ENCODE measurements at places on chromosomes 4 and X. TPM values are rescaled to one million over a fixed set of nuclear protein-coding genes. Genes with fewer than 3 reads are reported as not detected.
A peak's percentile ranks its signal among the peaks of the same experiment; 100 is the strongest.

- DNase-seq, result peak; percentile 72
- peaks cover 22% of the 10 kb centered on the region for H3K4me1 ChIP-seq
- H3K27me3 ChIP-seq, result no peaks in the 10 kb centered on the region
- H3K27ac ChIP-seq, result peak overlapping the region; percentile 40
Measured at GRCh38 chr4:114021451-114021850, 42.0 kb upstream of the ARSJ start.

DNA sequence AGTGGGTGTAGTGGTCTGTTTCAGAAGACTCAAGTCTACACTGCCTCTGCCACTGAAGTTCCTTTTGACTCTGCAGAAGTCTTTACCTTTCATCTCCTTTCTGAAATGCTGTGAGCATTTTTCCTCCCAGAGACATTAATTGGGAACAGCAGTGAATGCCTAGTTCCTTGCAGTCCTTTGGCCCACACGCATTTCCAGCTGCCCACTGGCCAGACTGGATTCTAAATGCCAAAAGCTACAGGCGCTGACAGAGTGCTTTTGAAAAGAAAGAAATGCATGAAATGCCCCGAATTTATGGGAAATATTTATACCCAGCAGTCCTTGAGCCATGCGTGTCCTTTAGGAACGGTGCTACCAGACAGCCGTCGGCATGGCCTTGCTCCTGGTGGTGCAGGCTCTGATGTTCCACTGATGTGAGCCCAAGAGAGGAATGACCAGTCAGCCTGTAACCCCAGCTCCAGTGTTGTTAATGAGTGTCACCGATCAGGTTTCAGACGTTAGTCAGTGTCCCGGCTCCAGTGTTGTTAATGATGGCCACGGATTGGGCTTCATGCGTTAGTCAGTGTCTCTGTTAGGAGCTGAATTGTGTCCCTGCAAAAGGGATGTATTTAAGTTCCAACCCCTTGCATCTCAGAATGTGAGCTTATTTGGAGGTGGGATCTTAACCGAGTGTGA lies 132.6 kb downstream of the TBL1X start:
- no peak for DNase-seq
- no peak overlapping the region for H3K4me3 ChIP-seq
- H3K27ac ChIP-seq, result no peak overlapping the region

- H3K27ac ChIP-seq, result no peak overlapping the region
- DNase-seq, result no peak
- no peak overlapping the region for H3K4me3 ChIP-seq
- no peaks in the 10 kb centered on the region for H3K27me3 ChIP-seq
- H3K4me1 ChIP-seq, result no peaks in the 10 kb centered on the region
Measured at GRCh38 chrX:136779346-136779781, 1.4 kb downstream of the ARHGEF6 start.

Gene MTMR8
- not detected for total RNA-seq

DNA sequence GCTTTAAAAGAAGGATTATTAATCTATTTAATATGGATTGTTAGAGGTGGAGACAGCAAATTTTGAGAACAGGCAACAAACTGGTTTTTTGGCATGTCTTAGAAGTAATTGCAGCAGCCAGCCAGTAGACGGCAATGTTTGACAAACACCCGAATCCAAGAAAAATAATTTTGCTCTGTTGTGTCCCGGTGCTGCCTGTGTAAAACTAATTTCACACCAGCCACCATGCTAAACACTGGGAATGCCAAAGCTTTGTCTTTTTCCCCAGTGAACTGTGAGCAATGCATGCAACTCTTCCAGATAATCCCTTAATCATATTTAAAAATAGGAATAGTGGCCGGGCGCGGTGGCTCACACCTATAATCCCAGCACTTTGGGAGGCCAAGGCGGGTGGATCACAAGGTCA lies 25.9 kb downstream of the SMIM31 start:
- H3K36me3 ChIP-seq, result no peaks in the 10 kb centered on the region
- H3K27ac ChIP-seq, result no peak overlapping the region
- H3K27me3 ChIP-seq, result no peaks in the 10 kb centered on the region
- H3K4me3 ChIP-seq, result no peak overlapping the region
- H3K4me1 ChIP-seq, result no peaks in the 10 kb centered on the region

- H3K27me3 ChIP-seq, result no peaks in the 10 kb centered on the region
- H3K4me3 ChIP-seq, result no peak overlapping the region
- no peaks in the 10 kb centered on the region for H3K36me3 ChIP-seq
- H3K27ac ChIP-seq, result no peak overlapping the region
- DNase-seq, result no peak
Measured at GRCh38 chrX:85084770-85085393, 81.2 kb downstream of the APOOL start.

Gene RRAGB
- 8.4 TPM for total RNA-seq

GRCh38 chr4:71184195-71184781 lies 154.5 kb upstream of the SLC4A4 start:
- peak; percentile 68 for DNase-seq
- peaks cover 18% of the 10 kb centered on the region for H3K27me3 ChIP-seq

DNA sequence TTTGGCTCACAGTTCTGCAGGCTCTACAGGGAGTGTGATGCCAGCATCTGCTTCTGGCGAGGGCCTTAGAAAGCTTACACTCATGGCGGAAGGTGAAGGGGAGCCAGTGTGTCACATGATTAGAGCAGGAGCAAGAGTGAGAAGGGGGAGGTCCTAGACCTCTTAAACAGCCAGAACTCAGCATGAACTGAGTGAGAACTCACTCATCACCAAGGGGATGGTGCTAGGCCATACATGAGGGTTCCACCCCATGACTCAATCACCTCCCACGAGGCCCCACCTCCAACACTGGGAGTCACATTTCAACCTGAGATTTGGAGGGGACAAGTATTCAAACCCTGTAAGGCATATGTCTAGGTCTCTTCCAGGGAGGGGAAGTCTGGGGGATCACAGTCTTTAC lies 33.4 kb downstream of the SPRY1 start:
- H3K36me3 ChIP-seq, result no peaks in the 10 kb centered on the region
- no peak for DNase-seq
- H3K27ac ChIP-seq, result no peak overlapping the region
- no peaks in the 10 kb centered on the region for H3K4me1 ChIP-seq
- no peak overlapping the region for H3K4me3 ChIP-seq
- no peaks in the 10 kb centered on the region for H3K27me3 ChIP-seq

DNA sequence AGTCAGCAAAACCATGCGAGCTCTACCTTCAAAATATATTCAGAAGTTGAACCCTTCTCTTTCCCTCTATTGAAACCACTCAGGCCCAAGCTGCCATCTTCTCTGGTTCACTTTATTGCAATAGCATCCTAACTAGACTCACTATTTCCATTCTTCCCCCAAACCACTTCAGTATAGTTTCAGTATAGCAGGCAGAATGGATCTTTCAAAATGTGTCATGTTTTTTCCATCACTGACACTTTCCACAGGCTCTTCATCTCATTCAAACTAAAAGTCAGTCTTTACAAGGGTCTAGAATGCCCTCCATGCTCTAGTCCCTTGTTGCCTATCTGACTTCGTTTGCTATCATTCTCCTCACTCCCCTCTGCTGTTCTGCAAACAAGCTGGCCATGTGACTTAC lies 274.4 kb downstream of the IDS start:
- H3K4me1 ChIP-seq, result no peaks in the 10 kb centered on the region
- H3K27ac ChIP-seq, result no peak overlapping the region
- no peaks in the 10 kb centered on the region for H3K27me3 ChIP-seq
- H3K4me3 ChIP-seq, result no peak overlapping the region

DNA sequence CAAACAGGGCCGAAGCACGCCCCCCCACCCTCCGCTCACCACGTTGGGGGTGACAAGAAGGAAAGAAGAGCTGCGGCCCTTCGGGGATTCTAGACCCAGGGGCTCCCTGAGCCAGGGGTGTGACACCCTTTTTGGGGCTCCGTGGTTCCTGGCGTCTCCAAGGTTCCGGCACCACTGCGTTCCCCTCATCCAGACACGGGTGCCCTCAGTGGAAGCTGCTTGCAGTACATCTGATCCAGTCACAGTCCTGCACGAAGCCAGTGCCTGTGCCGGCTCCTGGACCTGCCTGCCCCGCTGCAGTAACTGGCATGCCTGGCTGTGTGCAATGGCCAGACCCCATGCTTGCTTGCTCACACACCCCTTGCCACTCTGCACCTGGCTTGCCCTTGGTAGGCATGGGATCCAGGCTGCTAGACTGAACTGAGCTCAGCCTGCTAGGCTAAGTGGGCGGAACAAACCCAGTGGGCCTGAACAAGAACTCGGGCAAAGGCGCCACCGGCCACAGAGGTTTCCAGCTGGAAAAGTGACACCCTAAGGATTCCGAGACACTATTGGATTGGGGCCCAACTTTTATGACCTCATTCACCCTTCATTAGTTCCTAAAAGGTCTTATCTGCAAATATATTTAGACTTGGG lies 420.4 kb upstream of the AGA start:
- DNase-seq, result no peak
- H3K4me1 ChIP-seq, result no peaks in the 10 kb centered on the region
- H3K4me3 ChIP-seq, result no peak overlapping the region
- no peaks in the 10 kb centered on the region for H3K36me3 ChIP-seq
- H3K27ac ChIP-seq, result no peak overlapping the region

DNA sequence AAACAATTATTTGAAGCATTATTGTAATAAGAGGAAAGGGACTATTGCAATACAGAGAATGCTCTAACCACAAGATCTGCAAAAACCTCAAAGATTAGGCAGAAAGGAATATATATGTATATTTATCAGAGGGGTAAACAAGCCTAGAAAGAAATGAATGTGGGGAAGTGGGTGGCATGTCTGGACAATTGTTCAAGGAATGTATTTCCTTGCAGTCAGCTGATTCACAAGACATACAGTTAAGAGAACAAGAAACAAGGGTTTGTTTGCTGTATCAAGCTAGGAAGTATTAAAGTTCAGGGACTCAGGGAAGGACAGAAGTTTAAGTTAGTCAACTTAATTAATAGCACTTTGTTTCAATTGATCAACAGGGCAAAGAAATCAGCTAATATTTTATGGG lies 514.7 kb downstream of the CENPC start:
- no peaks in the 10 kb centered on the region for H3K36me3 ChIP-seq
- H3K4me1 ChIP-seq, result peaks cover 13% of the 10 kb centered on the region
- H3K27ac ChIP-seq, result no peak overlapping the region
- H3K4me3 ChIP-seq, result no peak overlapping the region
- H3K27me3 ChIP-seq, result no peaks in the 10 kb centered on the region

- no peaks in the 10 kb centered on the region for H3K4me1 ChIP-seq
- no peak overlapping the region for H3K27ac ChIP-seq
- DNase-seq, result no peak
Measured at GRCh38 chrX:97494756-97495372, 611.2 kb downstream of the RPA4 start.

GRCh38 chrX:34629572-34629971 lies 27.5 kb downstream of the TMEM47 start:
- no peaks in the 10 kb centered on the region for H3K4me1 ChIP-seq
- no peak overlapping the region for H3K4me3 ChIP-seq
- no peaks in the 10 kb centered on the region for H3K27me3 ChIP-seq
- H3K36me3 ChIP-seq, result no peaks in the 10 kb centered on the region
- H3K27ac ChIP-seq, result no peak overlapping the region
- DNase-seq, result no peak

Gene PRRG1
- 9.8 TPM for total RNA-seq

- peaks cover 6% of the 10 kb centered on the region for H3K4me1 ChIP-seq
- no peak overlapping the region for H3K27ac ChIP-seq
- peaks cover 4% of the 10 kb centered on the region for H3K36me3 ChIP-seq
Measured at GRCh38 chr4:105186701-105187161, 40.1 kb downstream of the TET2 start.

GRCh38 chr4:147958489-147959065 lies 226.7 kb downstream of the ARHGAP10 start:
- H3K27me3 ChIP-seq, result no peaks in the 10 kb centered on the region
- H3K36me3 ChIP-seq, result peaks cover 5% of the 10 kb centered on the region
- no peaks in the 10 kb centered on the region for H3K4me1 ChIP-seq
- H3K27ac ChIP-seq, result no peak overlapping the region
- no peak overlapping the region for H3K4me3 ChIP-seq

Gene DMRTC1
- not detected for total RNA-seq

Gene PRDM5
- total RNA-seq, result 40.5 TPM

Gene COX7B2
- not detected for total RNA-seq

DNA sequence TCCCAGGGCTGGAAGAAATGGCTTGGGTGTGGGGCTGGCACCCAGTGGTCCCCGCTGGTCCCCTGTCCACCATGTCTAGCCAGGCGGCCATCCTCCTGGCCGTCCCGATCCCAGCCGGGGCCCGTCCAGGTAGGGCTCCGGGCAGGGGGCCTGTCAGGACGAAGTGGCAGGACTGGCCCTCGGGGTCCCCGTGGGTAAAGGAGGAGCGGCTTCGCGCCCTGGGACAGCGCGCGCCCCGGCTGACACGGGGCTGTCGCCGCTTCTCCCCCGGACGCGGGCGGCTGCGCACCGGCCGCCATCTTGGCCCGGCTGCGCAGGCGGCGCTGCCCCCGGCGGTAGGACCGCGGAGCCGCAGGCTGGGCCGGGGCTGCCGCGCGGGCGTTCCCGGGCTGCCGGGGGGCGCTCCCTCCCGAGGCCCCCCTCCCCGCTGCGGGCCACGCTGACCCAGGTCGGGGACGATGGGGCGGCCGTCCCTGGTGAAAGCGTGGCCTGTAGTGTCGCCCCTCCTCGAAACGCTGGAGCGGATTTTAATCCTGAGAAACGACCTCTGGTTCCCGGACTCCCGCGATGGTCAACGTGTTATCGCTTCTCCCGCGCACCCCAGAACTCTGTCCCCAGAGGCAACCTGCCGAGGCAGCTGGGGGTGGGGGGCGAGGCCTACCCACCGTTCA lies 60.4 kb upstream of the BCOR start:
- no peaks in the 10 kb centered on the region for H3K27me3 ChIP-seq
- H3K4me1 ChIP-seq, result no peaks in the 10 kb centered on the region
- H3K4me3 ChIP-seq, result no peak overlapping the region
- H3K36me3 ChIP-seq, result no peaks in the 10 kb centered on the region

Gene EBP
- total RNA-seq, result 61.7 TPM

Gene GPR50
- not detected for total RNA-seq

Gene CSAG3
- total RNA-seq, result not detected

DNA sequence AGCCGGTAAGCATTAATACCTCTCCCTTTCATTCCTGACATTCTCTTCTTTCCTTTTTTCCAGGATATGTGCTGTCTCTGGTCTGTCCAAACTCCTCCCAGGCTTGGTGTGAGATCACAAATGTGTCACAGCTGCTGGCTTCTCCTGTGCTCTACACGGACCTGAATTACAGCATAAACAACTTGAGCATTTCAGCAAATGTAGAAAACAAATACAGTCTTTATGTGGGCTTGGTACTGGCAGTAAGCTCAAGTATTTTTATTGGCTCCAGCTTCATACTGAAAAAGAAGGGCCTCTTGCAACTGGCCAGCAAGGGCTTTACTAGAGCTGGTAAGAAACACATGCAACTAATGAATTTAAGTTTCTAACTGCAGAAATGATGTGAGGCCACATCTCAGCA lies 8.4 kb downstream of the NIPAL1 start:
- no peaks in the 10 kb centered on the region for H3K4me1 ChIP-seq
- no peaks in the 10 kb centered on the region for H3K27me3 ChIP-seq
- no peak overlapping the region for H3K4me3 ChIP-seq
- DNase-seq, result no peak
- no peak overlapping the region for H3K27ac ChIP-seq

DNA sequence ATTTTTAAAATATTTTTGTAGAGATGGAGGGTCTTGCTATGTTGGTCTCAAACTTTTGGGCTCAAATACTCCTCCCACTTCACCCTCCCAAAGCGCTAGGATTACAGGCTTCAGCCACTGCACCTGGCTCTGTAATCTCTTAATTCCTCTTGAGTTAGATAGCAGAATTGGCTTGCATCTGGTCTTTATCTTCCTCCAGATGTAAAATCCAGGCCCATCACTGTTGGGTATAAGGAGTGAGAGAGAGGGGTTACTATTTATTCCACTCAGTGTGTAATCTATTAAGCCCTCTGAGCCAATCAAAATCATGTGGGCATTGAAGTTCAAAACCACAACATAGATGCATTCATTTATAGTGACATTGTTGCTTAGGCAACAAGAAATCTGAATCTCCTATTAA lies 33.9 kb downstream of the ANK2 start:
- no peaks in the 10 kb centered on the region for H3K27me3 ChIP-seq
- H3K36me3 ChIP-seq, result no peaks in the 10 kb centered on the region
- no peaks in the 10 kb centered on the region for H3K4me1 ChIP-seq
- no peak overlapping the region for H3K27ac ChIP-seq
